ENCODE measurements at places on chromosomes 5 and 9.
A peak's percentile ranks its signal among the peaks of the same experiment; 100 is the strongest.

GRCh38 chr9:93224591-93224990, 40.7 kb downstream of the WNK2 start:
- no peak for DNase-seq

DNA sequence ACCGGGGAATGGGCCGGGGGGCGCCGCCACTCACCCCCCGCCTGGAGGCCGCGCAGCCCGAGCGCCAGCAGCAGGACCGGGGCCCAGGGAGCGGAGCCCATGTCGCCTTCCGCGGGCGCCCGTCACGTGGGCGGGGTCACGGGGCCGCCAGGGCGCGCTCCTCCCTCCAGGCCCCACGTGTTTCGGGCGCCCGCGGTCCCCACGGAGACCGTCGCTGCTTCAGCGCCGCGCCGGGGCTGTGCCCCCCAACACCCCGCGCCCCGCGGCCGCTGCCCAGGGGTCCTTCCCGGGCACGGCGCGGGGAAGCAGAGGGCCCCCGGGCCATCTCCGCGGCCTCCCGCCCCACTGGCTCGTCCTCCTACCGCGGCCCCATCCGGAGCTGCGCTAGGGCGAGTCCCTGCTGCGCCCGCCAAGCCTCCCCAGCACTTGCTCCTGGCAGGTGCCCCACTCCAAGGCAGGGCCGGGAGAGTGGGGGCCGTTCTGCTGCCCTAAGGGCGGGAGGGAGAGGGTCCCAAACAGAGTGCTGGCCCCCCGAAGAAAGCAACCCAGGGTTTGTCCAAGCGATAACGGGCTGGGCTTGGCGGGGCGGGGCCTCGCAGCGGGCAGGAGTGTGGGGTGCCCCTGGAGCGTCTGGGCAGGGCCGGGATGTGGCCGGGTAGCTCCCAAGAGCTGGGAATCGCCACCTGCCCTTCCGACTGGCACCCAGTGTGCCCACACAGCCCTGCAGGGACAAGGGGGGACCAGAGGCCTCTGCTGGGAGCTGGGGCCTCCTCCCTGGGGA, at the start of gene DPP7:
TSS of gene DPP7 (minus strand) at position 121 of the 781 bp plus-strand sequence. CDS start at position 101, 20 bp downstream.
- peak; percentile 89 for DNase-seq

DNA sequence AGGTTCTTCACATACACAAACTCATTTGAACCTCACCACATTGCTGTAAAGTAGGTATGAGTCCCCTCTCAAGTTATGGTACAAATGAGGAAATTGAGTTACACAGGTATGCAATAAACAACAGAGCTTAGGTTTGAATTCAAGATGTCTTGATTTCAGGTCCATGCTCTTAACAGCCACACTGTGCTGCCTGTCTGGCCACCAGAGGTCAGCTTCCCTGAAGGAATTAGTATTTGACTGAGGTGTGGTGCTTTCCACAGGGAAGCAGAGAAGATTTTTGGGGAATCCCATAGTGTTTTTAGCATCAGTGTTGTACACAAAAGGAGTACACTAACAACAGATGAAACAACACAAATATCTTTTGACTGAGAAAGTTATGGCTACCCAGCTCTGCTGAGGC, 94.4 kb upstream of the ITGA1 start:
- DNase-seq: no peak

GRCh38 chr9:92853716-92854115, 24.1 kb downstream of the ZNF484 start:
- no peak for DNase-seq

DNA sequence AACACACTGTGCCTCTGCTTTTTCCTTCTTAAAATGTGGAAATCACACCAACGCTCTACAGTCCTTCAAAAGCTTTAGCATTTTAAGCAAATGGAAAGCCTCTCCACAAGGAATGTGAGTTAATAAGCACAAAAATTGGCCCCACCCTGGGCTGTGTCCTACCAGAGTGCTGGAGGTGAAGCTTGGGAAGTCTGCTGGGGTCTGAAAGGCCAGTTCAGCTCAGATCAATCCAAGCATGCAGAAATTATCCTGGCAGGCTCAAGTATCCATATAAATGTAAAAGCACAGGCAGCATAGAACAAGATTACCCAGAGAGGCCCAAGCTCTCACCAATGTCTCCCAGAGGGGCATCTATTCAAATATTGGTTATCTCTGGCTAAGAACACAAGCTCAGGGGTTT, 98.5 kb downstream of the ESM1 start:
- no peak for DNase-seq

Data from activated T-cell treated with anti-CD3 and anti-CD28 coated beads, Interleukin-2, amount 50 U/mL, for 24 hours (primary cell).